ENCODE measurements at places on chromosomes 1 and 21.

GRCh38 chr1:117142200-117142599 lies 20.7 kb upstream of the TRIM45 start:
- no peak for DNase-seq

DNA sequence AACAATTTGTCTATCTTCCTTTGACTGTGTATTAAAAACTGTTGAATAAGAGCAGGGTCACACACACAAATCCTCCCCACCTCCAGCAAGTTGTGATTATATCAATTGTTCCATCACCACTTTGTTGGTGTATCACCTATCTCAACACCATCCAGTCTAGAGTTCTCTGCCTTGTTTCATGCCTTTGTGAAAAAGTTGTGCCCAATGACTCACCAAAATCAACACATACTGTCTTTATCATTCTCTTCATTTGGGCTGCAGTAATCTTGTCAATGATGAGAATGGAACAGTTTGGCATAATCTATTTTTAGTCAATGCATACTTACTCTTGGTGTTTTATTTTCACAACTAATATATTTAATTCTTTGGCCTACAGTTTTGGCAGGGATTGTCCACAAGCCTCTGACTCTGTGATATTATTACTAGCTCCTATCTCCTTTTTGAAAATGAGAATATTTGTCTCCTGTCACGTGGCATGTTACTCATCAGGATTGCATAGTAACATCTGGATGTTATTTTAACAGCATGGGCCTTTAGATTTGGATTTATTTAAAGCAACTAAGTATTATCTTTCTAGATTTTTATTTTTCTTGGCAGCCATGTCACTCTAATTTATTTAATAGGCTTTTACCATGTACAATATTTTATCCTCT lies 5.1 kb downstream of the C1orf87 start:
- no peak for DNase-seq

GRCh38 chr1:42952303-42953001 lies 6.2 kb downstream of the SLC2A1 start:
- DNase-seq = peak; percentile 19

DNA sequence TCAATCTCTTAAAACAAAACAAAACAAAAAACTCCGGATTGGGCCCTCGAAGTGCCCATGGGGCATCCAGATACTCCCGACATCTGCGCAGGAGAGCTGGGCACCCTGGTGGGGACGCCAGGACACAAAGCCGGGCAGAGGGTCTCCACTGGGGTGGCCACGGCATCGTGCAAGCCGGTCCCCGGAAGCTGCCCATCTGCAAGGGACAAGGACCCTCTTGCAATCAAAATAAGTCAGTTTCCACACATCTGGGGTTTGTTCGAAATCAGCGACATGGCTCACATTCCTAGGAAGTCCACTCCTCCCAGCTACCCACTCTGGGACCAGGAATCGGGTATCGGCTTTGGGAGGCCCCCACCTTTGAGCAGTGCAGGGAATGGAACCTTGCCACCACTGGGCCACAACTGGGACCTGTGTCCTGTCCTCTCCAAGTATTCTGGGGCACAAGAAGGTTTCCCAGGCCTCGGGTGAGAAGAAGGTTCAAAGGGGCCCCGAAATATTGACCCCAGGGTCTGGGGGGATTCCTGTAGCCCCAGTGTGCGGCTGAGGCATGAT lies 4.6 kb upstream of the PRDM16 start:
- peak; percentile 21 for DNase-seq

DNA sequence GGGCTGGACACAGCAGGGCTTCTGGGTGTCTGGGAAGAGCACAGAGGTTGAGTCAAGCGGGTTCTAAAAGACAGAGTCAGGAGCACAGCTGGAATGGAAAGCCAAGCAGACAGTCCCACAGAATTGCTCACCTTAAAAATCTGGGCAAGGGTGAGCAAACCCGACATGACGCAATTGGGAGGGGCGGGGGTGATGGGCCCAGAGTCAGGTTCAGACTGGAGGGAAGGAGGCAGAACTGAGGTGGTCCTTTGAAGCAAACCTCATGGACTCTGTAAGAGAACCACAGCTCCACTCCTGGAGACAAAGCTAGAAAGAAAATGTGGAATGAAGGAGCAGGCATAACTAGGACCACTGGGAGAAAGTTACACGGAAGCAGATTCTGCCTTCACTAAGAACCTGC lies 49.0 kb downstream of the FAM78B start:
- DNase-seq = no peak

DNA sequence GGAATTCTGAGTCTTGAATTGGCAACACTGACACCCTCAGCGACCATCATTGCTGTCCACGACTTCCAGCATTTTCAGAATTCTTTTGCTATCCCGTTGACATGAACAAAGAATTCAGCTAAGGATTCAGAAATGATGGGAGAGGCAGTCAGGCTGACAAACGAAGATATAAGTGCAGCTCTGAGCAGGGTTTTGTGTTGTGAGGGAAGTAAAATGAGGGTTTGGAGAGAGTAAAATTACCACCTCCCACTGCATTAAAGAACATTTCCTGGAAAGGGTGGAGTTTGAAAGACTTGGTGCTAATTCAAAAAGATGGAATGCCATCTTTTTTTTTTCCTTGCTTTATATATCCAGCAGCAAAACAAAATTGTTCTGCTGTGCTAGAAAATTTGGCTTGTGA lies 4.9 kb upstream of the ELK4 start:
- no peak for DNase-seq

Data from left hindlimb (tissue), 1 donor.